ENCODE measurements at places on chromosomes 12 and 14.

GRCh38 chr12:3041558-3042164 is 35.5 kb upstream of the TSPAN9 start:
- DNase-seq: peak; percentile 67

DNA sequence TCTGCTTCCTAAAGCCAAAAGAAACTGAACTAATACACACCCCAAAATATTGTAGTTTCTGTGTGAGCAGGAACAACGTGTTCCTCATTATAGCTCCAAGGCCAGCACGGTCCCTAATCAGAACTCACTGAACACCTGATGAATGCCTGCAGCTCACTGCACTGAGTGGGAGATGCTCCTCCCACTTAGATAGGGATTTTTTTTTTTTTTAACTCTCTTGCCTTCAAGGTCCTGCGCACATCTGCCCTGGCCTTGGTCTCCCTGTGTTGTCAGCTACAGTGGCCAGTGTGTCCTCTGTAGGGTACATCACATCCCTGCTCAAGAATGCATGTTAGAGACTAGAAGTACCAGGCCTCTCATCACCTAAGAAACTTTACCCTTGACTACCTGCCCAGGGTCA is 44.3 kb upstream of the TMPO start:
- no peak for DNase-seq

DNA sequence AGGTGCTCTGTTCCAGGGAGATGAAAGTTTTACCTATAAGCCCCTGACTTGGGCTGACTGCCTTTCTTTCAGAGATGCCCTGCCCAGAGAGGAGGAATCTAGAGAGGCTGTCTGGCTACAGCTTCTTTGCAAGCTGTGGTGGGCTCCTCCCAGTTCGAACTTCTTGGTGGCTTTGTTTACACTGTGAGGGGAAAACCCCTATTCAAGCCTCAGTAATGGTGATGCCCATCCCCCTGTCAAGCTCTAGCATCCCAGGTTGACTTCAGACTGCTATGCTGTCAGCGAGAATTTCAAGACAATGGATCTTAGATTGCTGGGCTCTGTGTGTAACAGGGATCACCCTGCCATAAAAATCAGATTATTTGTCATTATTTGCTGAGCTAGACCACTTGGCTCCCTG is 377.6 kb downstream of the FLRT2 start:
- DNase-seq: no peak

DNA sequence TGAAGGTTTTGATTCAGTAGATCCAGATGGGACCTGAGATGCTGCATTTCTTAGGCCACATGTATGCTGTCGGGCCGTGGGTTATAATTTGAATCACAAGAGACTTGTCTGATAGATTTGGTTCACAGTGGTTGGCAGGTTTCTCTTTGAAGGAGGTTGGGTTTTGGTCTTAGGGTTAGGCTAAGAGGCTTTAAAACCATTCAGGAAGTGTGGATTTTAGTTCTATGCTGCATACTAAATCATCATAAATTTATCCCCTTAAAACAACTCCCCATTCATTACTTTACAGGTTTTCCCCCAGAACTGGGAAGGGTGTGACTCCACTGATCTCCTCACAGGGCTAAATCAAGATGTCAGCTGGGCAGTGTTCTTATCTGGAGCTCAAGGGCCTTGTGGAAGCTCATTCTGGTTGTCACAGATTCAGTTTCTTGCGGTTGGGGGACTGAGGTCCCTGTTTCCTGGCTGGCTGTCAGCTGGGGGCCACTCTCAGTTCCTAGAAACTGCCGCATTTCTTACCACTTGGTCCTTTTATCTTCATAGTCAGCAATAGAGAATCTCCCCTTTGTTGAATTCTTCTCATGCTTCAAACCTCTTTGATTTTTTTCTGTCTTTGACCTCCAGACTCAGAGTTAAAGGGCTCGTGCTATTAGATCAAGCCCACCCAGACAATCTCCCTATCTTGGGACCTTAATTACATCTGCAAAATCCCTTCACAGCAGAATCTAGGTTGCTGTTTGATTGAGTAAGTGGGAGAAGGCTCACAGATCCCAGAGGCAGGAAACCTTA is 20.6 kb upstream of the PCNX1 start:
- DNase-seq: no peak

- no peak for DNase-seq
These were observed 1.6 kb upstream of the CMAS start for GRCh38 chr12:22044391-22044790.

DNA sequence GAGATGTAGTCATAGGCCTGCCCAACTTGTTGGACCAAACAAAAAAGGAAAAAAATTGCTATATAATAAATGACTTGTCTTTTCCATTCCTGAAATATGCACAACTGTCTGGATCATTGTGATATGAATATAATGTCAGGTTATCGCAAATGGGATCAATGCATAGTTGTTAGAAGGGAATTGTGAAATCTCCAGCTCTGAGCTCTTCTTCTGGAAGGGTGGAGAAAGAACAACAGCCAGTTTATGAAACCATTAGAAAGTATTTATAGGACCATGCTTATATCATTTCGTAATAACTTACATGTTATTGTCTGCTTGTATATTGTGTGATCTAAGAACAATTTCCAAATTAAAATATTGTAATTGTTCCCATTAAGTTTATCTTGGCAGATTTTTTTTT is 35.7 kb upstream of the HIF1A start:
- no peak for DNase-seq

DNA sequence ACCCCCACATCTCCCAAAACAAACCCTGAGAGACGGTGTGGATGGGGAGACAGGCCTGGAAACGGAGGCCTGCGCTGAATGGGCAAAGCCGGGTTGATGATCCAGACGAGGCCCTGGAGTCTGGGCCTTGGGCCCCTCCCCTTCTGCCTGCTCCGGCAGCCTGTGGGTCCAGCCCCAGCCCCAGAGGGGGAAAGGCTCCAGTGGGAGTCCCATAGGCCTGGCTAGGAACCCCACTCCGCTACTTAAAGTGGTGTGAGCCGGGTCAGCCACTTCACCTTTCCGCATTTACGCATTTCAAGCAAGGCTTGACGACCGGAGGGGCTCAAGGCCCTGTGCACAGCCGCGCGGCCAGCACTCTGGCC is 695 bp upstream of the TNFAIP2 start:
- DNase-seq: no peak

GRCh38 chr12:10025236-10025635 is 5.2 kb upstream of the CLEC9A start:
- no peak for DNase-seq

- no peak for DNase-seq
These were observed 68.0 kb downstream of the MGAT4C start for GRCh38 chr12:86188226-86188625.

DNA sequence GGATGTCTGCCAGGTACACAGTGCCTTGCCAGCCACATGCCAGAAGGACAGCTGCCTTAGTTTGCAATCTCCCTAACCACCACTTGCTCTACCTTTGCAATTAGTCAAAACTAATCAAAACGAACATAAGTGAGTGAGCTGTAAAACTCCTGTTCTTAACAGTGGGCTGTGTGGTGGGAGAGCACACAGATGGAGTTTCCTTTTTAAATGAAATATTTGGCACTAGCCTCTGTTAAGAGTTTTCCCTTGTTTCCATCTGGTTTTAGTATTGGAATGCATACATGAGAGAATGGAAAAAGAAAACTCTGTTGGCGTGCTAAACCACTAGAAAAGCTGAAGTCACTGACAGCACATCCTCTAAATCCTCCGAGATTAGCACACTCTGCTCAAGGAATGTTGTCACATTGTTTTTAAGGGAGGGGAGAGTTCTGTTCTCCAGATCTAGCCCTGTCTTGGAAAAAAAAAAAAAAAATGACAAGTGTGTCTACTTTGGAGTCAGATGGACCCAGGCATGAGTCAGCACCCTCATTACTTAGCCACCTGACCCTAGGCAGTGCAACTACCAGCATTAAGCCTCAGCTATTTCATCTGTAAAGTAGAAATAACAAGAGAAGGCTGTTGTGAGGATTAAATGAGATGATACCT is 83.9 kb downstream of the STXBP6 start:
- DNase-seq: peak; percentile 5

DNA sequence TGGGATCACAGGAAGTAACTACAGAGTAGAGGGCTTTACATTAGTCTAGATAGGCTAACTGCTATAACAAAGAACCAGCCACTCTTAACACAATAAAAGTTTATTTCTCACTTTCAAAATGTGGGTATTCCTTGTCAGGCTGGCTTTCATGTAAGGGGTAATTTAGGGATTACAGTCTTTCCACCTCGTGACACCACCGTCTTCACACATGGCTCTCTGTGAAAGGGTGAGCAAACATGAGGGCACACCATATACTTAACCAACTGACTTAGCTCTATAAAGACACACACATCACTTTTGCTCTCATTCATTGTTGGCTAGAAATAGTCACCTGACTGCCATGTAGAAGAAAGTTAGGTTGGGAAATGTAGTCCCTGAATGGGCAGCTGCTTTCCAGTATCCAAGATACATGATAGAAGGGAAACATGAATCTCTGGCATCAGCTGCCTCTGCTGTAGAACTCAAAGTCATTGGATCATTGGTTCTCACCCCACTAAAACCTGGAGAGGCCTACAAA is 66.1 kb upstream of the CRY1 start:
- DNase-seq: no peak

Data from bronchial epithelial cell (primary cell).